ENCODE measurements at places on chromosomes 3 and 15.

GRCh38 chr3:14885307-14885706 lies 62.1 kb upstream of the NR2C2 start:
- no peak for DNase-seq

DNA sequence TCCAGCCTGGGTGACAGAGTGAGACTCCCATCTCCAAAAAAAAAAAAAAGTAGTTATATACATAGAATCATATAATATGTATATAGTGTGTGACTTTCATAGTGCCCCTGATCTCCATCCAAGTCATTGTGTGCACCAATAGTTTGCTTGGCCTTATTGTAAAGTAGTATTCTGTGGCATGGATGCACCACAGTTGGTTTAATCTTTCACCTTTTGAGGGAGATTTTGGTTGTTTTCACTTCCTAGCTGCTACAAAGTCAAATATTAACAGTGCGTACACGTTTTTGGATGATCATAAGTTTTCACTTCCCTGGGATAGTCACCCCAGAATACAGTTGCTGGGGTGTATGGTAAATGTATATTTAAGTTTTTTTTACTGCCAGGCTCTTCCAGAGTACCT lies 162.8 kb downstream of the PTPRG start:
- no peak for DNase-seq

DNA sequence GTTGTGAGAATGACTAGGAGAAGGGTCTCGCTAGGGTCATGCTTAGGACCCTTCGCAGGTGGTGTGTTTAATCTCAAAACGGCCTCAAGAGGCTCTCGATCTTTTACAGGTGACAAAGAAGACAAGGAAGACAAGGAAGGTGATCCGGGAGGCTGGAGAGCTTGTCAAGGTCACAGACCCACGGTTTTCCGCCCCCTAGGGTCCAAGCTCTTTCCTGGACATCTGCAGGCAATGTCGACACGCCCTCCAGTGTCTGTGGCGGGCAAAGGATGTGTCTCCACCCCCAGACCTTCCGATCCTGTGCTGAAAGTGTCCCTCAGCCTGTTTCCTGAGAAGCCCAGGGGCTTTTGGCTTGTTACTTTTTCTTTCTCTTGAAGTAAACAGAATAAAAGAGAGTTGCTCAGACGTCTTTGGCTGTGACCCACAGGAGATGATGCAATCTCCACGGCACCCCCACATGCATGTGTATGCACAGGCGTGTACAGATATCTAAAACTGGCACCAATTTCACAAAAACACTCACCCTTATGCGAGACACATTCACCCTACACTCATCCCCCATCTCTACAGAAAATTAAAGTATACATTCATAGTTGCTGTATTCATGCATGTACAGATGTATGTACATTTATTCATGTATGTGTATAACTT lies 108.8 kb downstream of the KLF13 start:
- peak; percentile 63 for DNase-seq

- no peak for DNase-seq
Observed at GRCh38 chr3:2967871-2968270, 142.3 kb downstream of the IL5RA start.
